Aorta (tissue), 5 donors: ENCODE measurements at places on chromosomes 3 and 15. TPM values are rescaled to one million over a fixed set of nuclear protein-coding genes. Genes with fewer than 3 reads are reported as not detected.

The NFKBIZ gene
- 6.5 TPM for polyA plus RNA-seq

The CD47 gene
- 14.9 TPM for polyA plus RNA-seq

The STRIT1 gene
- 1.3 TPM for polyA plus RNA-seq

The UROC1 gene
- not detected for polyA plus RNA-seq

The CPLX3 gene
- polyA plus RNA-seq: 0.13 TPM

The PARP15 gene
- 0.28 TPM for polyA plus RNA-seq

The GABRA5 gene
- not detected for polyA plus RNA-seq

The SCAANT1 gene
- polyA plus RNA-seq: not detected

The SUSD5 gene
- polyA plus RNA-seq: 46.3 TPM

The PGBD4 gene
- 0.13 TPM for polyA plus RNA-seq

The SEMA5B gene
- polyA plus RNA-seq: under 0.01 TPM

The MOBP gene
- 0.03 TPM for polyA plus RNA-seq

The VIPR1 gene
- polyA plus RNA-seq: 11.5 TPM

The ASB14 gene
- polyA plus RNA-seq: not detected

The PRTG gene
- polyA plus RNA-seq: not detected

The HCLS1 gene
- polyA plus RNA-seq: 54.6 TPM

The KLHL18 gene
- polyA plus RNA-seq: 9.0 TPM

The SNTN gene
- polyA plus RNA-seq: not detected

The CCDC12 gene
- polyA plus RNA-seq: 46.5 TPM

The CCR1 gene
- polyA plus RNA-seq: 1.2 TPM

The GOLGA8R gene
- 2.1 TPM for polyA plus RNA-seq

The UBAP1L gene
- 0.88 TPM for polyA plus RNA-seq

The ERICH6 gene
- not detected for polyA plus RNA-seq

The SLC9C1 gene
- polyA plus RNA-seq: not detected

The FGD5 gene
- 3.8 TPM for polyA plus RNA-seq

The ALDH1A3 gene
- polyA plus RNA-seq: 4.5 TPM

The KCNMB2 gene
- polyA plus RNA-seq: not detected

The UMPS gene
- 16.6 TPM for polyA plus RNA-seq

The CHRNB4 gene
- not detected for polyA plus RNA-seq

The COL6A5 gene
- polyA plus RNA-seq: not detected

The GOLGA8G gene
- not detected for polyA plus RNA-seq

The C15orf40 gene
- 27.9 TPM for polyA plus RNA-seq

The FES gene
- polyA plus RNA-seq: 26.4 TPM

The SLC51B gene
- not detected for polyA plus RNA-seq

The PLSCR2 gene
- not detected for polyA plus RNA-seq

The FYCO1 gene
- polyA plus RNA-seq: 15.9 TPM

The CCR9 gene
- not detected for polyA plus RNA-seq

The CASR gene
- not detected for polyA plus RNA-seq

The NMNAT3 gene
- 3.4 TPM for polyA plus RNA-seq

The MEF2A gene
- 35.8 TPM for polyA plus RNA-seq

The SOX14 gene
- not detected for polyA plus RNA-seq

The FSIP1 gene
- polyA plus RNA-seq: 1.2 TPM

The ECE2 gene
- not detected for polyA plus RNA-seq

The CTSH gene
- polyA plus RNA-seq: 23.2 TPM

The XIRP1 gene
- 0.13 TPM for polyA plus RNA-seq

The DCLK3 gene
- polyA plus RNA-seq: 0.13 TPM

The STOML1 gene
- polyA plus RNA-seq: 10.5 TPM

The IGDCC3 gene
- not detected for polyA plus RNA-seq

The THAP10 gene
- polyA plus RNA-seq: 14.5 TPM

The CHRNA5 gene
- 0.41 TPM for polyA plus RNA-seq

The CCDC39 gene
- not detected for polyA plus RNA-seq

The ZNF502 gene
- polyA plus RNA-seq: 5.4 TPM

The B4GALT4 gene
- polyA plus RNA-seq: 23.5 TPM

The CCDC9B gene
- polyA plus RNA-seq: 44.2 TPM

The GAP43 gene
- polyA plus RNA-seq: 40.9 TPM

The CHRNA7 gene
- polyA plus RNA-seq: 0.88 TPM
